ENCODE measurements at places on chromosomes 2 and 18.

GRCh38 chr2:8794923-8795825, 42.2 kb downstream of the KIDINS220 start:
- DNase-seq: no peak

- no peak for DNase-seq
These were observed 47.3 kb upstream of the SERPINE2 start for GRCh38 chr2:224086226-224086914.

GRCh38 chr2:240451791-240452461, 16.5 kb downstream of the GPC1 start:
- no peak for DNase-seq

DNA sequence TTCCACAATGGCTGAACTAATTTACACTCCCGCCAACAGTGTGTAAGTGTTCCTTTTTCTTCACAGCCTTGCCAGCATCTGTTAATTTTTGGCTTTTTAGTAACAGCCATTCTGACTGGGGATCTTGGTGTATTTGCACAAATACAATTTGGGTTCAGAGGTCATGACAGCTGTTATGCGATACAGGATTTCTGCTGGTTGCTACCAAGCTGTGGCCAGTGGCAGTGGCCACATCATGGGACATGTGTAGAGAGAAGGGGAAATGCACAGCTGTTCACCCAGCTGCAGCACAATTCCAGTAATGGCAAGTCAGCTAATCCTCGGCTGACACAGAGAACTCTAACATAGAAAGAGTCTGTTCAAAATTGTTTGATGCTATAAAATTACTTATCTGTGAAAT, 21.0 kb upstream of the SELENOI start:
- no peak for DNase-seq

GRCh38 chr2:188494906-188495305, 203.2 kb downstream of the GULP1 start:
- no peak for DNase-seq

DNA sequence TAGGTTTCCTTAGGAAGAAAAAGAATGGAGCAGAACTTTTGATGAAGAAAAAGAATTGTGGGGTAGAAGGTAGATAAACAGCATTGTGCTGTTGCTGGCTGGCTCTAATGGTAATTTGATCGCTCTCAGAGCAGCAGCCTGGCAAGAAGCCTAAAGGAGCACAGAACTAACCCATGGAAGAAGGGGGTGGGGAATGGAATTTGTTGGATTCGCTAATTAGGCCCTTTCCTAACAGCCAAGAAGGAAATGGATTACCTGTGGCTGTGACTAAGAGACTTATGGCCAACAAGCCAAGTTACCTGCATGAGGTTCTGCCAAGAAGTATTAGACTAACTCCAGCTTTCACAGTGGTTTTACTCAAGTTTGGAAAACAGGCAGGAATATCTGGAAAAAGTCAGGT, 210.6 kb downstream of the IKZF2 start:
- no peak for DNase-seq

- DNase-seq: no peak
These were observed 28.3 kb upstream of the NT5DC4 start for GRCh38 chr2:112692495-112692911.

GRCh38 chr2:223598994-223599639, 3.0 kb downstream of the SCG2 start:
- no peak for DNase-seq

GRCh38 chr2:73983322-73984202, 1.1 kb upstream of the TET3 start:
- no peak for DNase-seq

DNA sequence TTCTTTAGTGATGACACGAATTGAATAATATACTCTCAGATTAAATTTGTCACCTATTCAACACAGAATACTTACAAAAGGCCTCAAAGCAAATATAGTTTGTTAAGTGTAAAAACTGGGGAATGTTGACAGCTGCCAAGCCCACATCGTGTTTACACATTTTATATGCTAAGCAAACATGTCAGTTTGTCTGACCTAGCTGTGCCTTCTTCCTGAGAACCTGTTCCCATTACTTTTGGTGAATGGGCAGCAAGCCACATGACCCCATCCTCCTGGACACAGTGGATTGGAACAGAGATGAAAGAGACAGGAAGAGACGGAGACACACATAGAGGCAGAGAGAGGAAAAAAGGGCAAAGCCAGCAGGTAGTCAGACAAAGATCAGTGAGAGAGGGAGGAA, 22.9 kb upstream of the CUL3 start:
- DNase-seq: no peak

DNA sequence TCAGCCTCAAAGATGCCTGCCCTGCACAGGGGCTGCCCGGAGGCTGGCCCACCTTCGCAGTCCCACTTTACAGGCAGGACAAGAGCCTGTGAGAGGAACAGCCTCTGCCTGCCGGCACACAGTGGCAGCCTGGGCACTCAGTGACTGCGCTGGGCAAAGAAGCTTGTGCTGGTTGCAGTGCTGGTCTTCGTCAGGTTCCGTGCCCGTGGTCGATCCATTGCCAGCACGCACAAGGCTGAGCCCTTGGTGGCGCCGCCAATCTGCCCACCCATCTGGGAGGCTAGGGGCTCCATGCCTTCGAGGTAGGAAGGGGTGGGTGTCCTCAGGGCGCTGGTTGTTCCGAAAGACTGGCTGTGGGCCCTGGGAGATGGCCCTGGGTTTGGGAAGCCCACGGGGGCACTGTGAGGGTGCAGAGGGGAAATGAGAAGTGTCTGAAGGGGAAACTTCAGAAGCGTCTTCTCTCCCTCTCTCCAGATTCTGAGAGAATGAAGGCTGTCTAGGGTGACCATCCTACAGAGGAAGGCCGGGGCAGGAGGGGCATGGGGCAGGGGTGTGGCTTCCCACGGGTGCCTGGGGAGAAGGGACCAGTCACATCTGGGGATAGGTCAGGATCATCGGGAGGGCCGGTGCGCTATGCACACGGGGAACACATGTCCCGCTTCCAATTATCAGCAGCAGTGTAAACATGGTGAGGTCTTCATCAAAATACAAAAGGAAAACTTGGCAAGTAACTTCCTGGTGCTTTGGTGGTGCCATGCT, 49.1 kb upstream of the HS6ST1 start:
- DNase-seq: no peak

DNA sequence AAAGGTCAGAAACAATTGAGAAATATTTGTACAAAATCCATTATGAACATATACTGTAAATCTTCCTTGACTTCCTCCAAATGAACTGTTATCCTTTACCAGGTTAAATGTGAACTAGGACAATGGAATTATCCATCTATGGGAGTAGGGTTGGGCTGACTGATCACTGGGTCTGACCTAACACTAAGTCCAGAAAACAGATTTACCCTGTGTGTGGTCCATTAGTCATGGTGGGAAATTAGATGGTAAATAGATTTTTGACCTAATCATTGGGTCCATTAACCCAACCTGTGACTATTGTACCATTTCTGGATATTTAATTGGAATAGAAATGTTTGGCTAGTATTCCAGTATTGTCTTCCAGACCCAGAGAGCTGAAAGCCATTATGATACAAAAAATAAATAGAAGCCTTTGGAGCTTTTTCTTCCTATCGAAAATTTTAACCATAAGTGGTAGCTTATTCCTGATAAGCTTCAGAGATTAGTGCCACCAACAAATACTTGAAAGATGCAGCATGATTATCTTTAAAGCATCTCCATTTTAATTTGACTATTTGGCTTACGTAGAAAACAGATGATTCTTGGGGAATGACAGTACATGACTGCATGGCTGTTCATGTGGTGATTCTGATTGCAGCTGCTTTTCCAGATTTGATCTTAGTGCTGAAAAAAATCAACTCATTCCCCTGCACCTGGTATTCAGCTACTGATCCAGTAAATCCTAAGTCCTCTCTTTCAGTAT, 703.2 kb upstream of the FSHR start:
- DNase-seq: no peak

DNA sequence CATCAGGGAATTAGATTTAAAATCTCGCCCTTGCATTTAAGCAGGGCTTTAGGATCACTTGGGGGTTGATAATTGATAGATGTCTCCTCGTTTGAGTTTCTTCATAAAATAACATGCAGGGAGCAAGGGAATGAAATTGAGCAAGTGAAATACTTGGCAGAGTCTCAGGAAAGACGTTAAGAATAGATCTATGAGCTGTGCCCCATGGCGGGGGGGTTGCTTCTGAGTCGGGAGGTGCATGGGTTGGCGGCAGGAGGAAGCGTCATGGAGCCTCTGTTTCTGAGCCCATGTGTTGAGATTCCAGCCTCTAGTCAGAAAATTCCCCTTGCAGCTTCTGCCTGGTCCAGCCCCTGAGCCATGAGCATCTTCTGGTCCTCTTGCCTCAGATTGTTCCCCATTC, 82.0 kb downstream of the APOB start:
- DNase-seq: no peak

DNA sequence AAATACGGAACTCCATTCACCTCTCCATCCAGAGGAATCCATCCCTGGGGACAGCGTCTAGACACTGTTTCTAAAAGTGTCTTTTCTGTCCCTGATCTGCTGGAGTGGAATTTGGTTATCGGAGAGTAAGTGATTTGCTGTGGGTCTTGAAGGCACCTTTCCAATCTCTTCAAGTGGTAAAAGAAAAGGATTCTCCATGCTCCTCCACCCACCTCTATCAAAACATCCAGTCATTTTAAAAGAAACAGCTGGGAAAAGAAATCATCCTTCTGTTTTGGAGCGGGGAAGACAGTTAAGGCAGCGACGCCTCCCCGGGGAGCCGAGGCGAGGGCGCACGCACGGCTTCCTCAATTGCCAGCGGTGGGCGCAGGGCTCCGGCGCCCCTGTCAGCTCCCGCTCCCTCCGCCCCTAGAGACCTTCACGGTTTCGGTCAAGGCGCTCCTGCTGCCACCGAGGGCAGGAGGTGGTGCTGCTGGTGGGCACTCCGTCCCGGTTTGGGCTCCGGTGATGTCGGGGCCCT, 547 bp downstream of the SLC35F5 start:
- DNase-seq: peak; percentile 4

GRCh38 chr2:6692056-6692455, 173.7 kb downstream of the CMPK2 start:
- no peak for DNase-seq

GRCh38 chr2:142131010-142131669, at the start of gene LRP1B:
LRP1B (minus strand) TSS chr2:142131016; CDS start chr2:142130729, 287 bp downstream.
- no peak for DNase-seq

- no peak for DNase-seq
These were observed 87.3 kb upstream of the LCLAT1 start for GRCh38 chr2:30359644-30360167.

- DNase-seq: no peak
These were observed 251.5 kb downstream of the ZNF521 start for GRCh38 chr18:25100418-25100817.

GRCh38 chr2:204892506-204893255, 347.4 kb downstream of the PARD3B start:
- no peak for DNase-seq

DNA sequence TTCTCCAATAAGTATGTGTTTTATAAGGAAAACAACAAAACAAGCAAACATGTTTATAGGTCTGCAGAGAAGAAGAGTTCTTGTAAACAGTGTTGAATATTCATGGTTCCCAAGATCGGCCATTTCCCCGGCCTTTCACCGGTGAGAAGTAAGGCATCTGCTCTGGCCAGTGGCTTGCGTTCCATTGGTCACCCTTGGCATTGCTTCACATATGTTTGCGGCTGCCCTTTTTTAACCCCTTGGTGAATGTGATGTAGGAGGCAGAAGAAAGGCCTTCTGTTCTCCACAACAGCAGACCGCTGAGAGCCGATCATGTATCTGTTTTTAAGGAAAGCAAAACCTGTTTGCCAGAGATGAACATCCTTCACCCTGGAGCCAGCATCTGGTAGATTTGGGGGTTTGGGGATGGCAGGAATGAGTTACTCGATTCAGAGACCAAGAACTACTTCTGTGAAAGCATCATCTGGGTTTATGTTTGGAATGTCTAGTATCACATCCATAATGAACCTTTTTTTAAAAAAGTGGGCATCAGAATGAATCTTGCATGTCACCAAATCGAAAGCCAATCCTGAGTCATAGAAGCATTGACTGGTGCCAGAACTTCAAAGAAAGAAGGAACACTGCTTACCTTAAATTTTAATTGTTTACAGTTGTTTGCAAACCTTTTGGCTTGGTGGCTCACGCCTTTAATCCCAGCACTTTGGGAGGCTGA, 112.3 kb downstream of the AGAP1 start:
- DNase-seq: no peak

GRCh38 chr18:27627927-27628326, 442.8 kb upstream of the CHST9 start:
- DNase-seq: no peak

DNA sequence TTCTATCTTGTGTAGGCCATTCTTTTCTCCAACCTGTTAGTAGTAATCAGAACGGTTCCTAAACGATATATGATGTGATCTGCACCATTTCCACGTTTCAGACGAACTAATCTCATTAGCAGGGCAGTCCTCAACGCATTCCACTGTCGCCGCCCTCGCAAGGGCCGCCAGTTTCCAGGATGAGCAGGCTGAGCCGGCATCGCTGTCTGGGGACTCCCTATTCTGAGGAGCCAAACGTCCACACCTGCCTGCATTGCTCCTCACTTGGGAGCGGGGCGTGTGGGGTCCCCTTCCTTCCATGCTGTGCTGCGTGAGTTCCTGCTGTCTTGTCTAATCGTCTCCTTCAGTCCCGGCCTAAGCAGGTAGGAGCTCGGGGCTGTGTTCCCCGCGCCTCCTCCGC, 76.6 kb downstream of the PSMG2 start:
- DNase-seq: no peak

GRCh38 chr2:63124850-63125249, 74.2 kb downstream of the OTX1 start:
- DNase-seq: no peak

Measured in stimulated activated CD8-positive, alpha-beta memory T cell treated with anti-CD3 and anti-CD28 coated beads, Interleukin-15, amount 100 ng/mL, for 24 hours (primary cell).